NCI-H2029 treated with DMSO at 0.1 percent for 48 hours (cell line): ENCODE measurements at places on chromosomes 5 and 9.

GRCh38 chr9:2765250-2765880 lies 48.1 kb downstream of the KCNV2 start:
- DNase-seq: no peak

- no peak for DNase-seq
These were observed 4.0 kb downstream of the LTC4S start for GRCh38 chr5:179797741-179798140.

DNA sequence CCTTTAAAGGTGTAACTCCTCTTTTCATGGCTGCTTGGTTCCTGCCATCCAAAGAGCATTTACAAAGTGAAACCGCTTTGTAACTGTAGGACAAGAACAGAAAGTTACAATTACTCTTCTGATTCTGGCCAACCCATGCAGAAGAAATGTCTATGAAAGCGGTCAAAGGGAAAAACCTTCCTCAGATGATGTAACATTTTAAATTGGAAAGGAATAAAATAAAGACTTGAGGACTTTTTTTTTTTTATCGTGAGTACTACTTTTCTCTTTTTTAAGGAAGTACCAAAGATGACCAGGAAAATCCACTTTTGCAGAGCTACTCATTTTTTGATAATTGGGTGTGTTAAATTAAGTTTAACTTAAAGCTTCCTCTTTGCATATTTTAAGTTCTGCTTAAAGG lies 13.0 kb upstream of the C9orf72 start:
- no peak for DNase-seq

- DNase-seq: peak; percentile 69
These were observed 65.3 kb downstream of the MARCHF3 start for GRCh38 chr5:126965061-126965475.

GRCh38 chr9:84331119-84331809 lies 9.3 kb downstream of the SLC28A3 start:
- no peak for DNase-seq

DNA sequence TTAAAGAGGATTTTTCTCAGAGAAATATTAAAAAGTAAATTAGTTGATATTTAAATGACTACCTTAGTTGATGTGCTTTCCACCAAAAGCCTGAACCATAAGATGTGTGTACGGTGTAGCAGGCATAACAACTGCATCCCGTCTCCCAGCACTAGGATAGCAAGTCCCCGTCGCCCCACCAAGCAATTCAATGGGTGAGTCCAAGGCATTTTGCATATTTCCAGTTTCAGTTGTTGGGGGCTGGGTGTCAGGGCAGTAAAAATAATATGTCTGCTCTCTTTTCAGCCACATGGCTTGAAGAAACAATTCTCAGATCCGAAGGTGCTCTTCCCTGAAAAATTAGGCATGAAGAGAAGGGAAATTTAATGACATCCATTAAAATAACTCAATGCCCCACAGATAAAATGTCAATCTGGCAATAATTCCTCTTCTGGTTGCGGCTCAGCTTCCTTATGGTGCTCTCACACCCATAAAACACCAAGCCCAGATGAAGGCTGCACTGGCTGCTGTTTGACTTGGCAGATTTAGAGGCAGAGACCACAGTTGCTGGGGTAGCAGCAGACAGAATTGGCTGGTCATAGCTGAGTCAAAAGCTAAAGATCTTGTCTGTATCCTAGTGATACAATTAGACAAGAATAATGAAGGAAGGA lies 124.4 kb upstream of the ADCY2 start:
- no peak for DNase-seq
